ENCODE measurements at places on chromosomes 4 and X.
A peak's percentile ranks its signal among the peaks of the same experiment; 100 is the strongest.

DNA sequence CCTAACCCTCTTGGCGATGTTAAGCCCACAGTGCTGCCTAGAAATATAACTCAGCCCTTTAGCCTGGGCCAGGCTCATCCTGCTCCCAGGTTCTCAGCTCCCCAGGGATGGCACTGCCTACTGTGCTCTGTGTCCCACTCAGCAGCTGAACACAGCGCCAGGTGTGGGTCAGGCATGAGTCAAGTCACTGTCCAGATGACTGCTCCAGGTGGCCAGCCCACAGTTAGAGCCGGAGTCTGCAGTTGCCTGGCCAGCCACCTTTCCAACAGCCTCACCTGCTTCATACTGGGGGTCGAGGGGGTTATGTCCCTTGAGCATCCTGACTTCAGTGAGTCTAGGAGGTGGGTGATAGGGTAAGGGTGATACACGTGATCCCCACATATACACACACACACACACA, 48.4 kb downstream of the TBC1D14 start:
- no peak for DNase-seq

DNA sequence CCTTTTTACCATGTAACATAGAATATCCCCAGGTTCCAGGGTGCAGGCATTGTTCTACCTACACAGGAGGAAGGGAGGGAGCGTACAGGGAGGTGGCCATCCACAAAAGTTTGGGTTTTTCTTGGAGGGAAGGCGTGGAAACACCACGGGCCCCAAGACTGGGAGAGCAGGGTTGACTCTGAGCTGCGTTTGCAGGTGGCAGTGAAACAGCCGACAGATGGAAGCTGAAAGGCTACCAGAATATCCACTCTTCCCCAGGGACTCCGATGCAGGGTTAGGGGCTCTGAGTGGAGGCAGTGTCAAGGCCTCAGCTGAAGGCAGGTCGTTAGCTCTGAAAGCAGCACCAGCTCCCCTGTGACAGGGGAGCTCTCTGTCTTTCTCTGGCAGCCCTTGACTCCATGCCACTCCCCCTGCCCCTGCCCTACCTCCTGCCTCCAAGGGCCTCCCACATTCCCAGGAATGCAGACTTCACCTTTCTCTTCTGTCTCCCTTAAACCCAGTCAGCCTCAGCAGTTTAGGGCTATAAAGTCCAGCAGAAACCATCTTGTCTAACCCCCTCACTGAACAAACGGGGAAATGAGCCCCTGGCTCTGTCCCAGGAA, 14.0 kb upstream of the GLOD5 start:
- no peak for DNase-seq

DNA sequence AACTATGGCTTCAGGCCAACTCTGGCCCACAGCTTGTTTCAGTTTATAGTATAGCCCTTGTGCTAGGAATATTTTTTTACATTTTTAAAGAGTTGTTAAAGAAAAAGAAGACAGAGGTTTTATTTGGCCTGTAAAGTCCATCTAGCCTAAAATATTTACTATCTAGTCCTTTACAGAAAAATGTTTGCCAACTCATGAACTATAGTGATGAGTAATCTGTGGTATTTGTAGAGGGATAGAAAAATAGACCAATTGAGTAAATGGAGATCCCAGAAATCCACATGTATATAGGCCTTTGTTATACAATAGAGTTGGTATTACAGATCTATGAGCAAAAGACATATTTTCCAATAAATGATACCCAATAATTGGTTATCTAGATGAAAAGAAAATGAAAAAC, 288.7 kb downstream of the PRDM5 start:
- no peak for DNase-seq

- no peak for DNase-seq
These were observed 5.7 kb downstream of the RTL5 start for GRCh38 chrX:72126048-72126415.

- DNase-seq: no peak
These were observed 1.9 kb downstream of the MAGEB1 start for GRCh38 chrX:30248854-30249253.

DNA sequence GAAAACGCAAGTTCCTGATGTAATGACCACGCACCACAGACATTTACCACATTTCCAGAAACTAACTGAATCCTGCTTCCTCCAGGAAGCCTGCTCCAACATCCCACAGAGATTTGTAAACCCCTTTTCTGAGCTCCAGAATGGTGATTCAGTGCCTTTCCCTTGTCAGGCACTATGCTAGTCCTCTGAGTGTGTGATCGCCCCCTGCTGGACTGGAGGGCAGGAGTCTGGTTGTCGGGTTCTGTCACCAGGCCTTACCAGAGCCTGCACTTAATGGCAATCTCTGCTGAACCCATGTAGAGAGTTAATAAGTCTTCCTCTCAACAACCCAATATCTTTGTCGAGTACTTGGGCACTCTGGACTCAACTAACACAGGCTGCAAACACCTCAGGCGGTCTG, 14.5 kb upstream of the KDM5C start:
- DNase-seq: peak; percentile 11

DNA sequence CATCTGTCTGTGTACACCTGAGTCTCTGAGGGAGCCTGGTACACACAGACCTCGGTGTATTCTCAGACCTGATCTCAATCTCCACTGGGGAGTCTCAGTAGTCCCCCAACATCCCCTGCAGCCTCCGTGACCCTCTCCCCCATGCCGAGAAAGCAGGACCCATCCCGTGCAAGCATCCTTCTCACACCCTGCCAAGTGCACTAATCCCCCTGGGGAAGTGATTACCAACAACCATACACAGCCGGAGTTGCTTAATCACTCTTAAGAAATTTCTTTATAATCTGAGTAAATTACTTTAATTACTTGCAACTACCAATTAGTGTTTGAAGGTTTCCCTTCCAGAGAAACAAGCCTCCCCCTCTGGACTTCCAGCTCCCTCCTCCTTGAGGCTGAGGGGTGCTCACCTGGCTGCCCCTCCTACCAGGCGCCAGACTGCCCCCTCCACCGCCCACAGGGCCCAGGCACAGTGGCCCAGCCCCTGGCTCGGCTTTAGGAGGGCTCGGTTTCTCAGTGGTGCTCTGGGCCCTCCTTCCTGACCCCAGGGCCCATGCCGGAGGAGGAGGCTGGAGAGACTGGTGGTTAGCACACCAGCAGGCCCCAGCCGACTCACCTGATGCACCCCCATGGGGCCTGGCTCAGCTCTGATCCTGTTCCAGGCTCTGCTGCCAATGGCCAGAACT, 43.8 kb downstream of the PJA1 start:
- no peak for DNase-seq

DNA sequence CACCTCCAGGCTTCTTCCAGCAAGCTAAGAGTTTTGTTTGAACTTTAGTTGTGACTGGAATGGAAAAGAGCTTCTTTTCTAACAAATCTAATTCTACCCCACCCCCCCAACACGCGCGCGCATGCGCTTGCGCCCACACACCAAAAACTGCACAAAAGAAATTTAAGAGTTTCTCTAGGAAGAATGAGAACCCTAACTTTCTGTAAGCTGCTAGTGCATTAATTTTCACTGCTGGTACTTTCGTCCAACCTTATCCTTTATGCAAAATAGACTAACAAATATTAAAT, 9.0 kb upstream of the INTU start:
- no peak for DNase-seq

- no peak for DNase-seq
These were observed 247.3 kb downstream of the SLC7A11 start for GRCh38 chr4:137994853-137995252.

- DNase-seq: no peak
These were observed 695.0 kb upstream of the HS3ST1 start for GRCh38 chr4:12123707-12124106.

DNA sequence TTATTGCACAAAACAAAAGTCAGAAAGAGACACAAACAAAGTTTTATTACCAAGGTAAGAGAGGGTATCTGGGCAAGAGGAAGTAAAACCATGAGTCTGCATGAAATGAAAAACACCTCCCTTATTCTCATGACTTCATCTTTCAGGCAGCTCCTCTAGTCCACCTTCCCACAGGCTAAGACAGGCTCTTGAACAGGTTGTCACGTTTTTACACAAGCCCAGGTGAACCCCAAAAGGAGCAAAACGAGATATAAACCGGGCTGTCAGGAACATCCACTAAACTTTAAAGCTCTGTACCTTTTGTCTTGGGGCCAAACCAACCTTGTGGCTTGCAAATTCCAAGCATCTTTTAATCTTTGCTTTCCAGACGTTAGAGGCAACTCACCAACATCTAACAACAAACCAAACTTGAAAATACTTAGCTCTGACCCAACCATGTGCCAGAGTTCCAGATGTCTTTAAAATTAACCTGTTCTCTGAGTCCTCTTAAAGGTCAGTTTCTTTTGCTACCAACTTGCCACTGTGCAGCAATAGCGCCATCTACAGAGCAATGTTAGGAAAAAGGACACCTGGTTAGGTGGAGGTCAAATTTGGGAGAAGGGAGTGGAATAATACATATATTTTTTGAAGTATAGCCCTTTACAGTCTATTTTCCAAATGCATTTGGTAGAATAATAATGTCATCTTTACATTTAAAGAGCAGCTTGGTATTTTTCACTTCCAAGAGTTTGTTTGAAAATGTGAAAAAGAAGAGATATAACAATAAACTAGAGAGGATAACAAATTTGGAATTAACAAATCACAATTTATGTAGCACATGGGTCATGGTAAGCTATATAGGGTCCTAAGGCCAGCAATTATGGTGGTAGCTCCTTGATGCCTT, 73.1 kb downstream of the QRFPR start:
- peak; percentile 18 for DNase-seq

- no peak for DNase-seq
These were observed 338.4 kb upstream of the GNPDA2 start for GRCh38 chr4:45064741-45065140.

- peak; percentile 36 for DNase-seq
These were observed 5.3 kb downstream of the MTM1 start for GRCh38 chrX:150573702-150574101.

- DNase-seq: no peak
These were observed 10.5 kb downstream of the TLR7 start for GRCh38 chrX:12877386-12877785.

DNA sequence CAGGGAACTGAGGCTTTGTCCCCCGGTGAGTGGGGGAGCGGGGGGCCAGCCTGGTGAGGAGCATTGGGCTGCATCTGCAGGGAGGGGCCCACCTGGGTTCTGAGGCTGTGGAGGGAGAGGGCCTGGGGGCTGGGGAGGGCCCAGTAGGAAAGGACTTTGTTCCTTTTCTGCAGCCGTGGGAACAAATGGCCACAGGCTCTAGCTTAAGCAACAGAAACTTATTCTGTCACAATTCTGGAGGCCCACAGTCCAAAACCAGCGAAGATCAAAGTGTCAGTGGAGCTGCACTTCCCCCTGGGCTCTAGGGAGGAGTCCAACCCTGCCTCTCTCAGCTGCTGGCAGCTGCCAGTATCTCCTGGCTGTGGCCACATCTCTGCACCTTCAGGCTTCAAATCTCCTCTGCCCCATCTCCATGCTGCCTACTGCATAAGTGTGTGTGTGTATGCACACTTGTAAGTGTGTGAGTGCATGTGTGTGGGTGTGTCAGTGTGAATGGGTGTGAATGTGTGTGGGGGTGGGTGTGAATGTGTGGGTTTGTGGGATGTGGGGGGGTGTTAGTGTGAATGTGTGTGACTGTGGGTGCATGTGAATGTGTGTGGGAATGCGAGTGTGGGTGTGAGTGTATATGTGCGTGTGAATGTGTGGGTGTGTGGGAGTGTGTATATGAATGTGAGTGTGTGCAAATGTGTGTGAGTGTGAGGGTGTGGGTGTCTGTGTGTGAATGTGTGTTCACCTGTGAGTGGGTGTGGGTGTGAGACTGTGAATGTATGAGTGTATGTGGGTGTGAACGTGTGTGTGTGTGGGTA, 204.5 kb upstream of the PSAPL1 start:
- no peak for DNase-seq

GRCh38 chrX:12967711-12968465, 7.0 kb upstream of the TMSB4X start:
- no peak for DNase-seq

DNA sequence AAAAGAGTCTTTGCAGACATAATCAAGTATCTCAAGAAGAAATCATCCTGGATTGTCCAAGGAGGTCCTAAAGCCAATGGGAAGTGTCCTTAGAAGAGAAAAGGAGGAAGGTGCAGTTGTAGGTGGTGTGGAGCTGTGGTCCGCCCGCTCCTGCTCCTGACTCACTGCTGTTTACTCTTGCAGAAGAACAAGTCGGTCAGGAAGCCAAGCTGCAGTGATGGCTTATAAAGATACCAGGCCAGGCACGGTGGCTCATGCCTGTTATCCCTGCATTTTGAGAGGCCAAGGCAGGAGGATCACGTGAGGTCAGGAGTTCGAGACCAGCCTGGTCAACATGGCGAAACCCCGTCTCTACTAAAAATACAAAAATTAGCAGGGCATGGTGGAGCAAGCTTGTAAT, 66.4 kb upstream of the ATP6AP2 start:
- DNase-seq: no peak

GRCh38 chrX:118189000-118189399, 72.4 kb upstream of the KLHL13 start:
- no peak for DNase-seq

- DNase-seq: no peak
These were observed 71.3 kb downstream of the PPEF2 start for GRCh38 chr4:75830906-75831305.

- no peak for DNase-seq
These were observed 23.0 kb downstream of the RPA4 start for GRCh38 chrX:96906741-96907140.

GRCh38 chr4:175456131-175456530, 355.9 kb downstream of the GPM6A start:
- no peak for DNase-seq

DNA sequence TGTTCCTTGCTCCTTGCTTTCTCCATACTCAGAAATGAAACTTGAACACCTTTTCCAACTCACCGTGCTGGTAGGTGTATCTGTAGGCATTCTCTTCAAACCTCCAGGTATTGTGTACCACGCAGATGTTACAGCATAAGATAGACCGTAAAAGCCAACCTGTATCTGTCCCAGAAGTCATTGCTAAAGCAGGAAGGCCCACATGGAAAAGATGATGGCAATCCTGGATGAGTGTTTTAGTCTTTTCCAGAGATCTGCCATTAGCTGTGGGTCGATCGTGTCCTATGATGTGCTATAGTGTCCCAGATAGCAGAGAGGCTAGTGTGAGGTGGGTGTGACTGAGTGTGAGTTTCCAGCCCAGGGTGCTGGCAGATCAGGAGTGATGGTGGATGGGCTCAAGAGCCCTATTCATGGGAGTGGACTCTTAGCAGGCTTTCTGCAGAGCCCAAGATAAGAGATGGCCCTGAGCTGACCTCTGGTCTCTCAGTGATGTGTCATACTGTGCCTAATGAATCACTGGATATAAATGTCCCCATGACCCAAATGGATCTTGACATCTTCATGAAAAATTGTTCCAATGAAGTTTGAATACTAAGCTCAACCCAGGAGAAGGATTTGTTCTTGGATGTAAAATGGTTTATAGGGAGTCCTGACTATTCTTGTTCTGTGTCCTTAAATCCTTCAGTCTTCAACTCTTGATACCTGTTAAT, 69.1 kb upstream of the WDR1 start:
- DNase-seq: no peak

DNA sequence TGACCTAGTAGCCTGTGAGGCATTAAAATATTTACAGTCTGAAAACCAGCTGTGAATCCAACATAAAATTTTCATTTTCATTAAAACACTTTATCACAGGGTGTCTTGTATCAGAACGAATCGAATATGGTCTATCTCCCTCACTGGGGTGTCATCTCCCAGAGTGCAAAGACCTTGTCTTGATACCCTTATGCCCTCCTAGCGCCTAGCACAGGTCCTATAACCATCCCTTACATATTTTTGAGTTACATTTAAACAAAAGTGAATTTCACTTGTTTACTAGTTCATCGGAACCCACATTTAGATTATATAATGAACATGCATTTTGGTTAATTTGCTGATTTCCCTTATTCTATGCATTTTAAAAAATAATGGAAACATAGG, 14.0 kb downstream of the DIPK2B start:
- DNase-seq: no peak

- no peak for DNase-seq
These were observed 244.5 kb upstream of the FSTL5 start for GRCh38 chr4:162408309-162408708.
